ENCODE measurements at places on chromosomes 7 and 10. TPM values are rescaled to one million over a fixed set of nuclear protein-coding genes. Genes with fewer than 3 reads are reported as not detected.

The MYH16 gene
- total RNA-seq: not detected

The TYW1B gene
- 4.8 TPM for total RNA-seq

GRCh38 chr10:103967448-103968071 is 620 bp downstream of the SLK start:
- H3K27me3 ChIP-seq: no peaks in the 10 kb centered on the region
- peak overlapping the region; percentile 97 for H3K27ac ChIP-seq
- peaks cover 3% of the 10 kb centered on the region for H3K36me3 ChIP-seq
- H3K4me3 ChIP-seq: peak overlapping the region; percentile 99
- peaks cover 34% of the 10 kb centered on the region for H3K4me1 ChIP-seq

DNA sequence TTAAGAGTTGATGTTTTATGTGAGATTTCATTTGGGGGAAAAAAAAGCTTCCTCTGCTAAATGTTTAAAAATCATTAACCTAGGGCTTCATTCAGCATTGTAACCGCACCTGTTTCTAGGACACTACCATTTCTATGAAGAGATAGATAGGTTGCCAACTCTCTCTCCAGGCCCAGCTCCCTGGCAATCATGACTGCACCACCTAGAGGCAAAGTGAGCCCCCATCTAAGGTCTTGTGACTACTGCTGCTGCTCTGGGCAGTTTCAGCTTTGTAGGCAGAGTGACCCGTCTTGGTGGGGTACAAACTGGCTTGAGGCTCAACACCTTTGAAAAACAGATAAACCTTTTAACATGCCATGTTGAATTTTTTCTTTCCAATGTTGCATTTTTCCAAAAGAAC is 27.3 kb upstream of the MRC1 start:
- no peak overlapping the region for H3K4me3 ChIP-seq
- no peaks in the 10 kb centered on the region for H3K4me1 ChIP-seq
- DNase-seq: no peak
- peaks cover 4% of the 10 kb centered on the region for H3K36me3 ChIP-seq
- H3K27ac ChIP-seq: no peak overlapping the region

DNA sequence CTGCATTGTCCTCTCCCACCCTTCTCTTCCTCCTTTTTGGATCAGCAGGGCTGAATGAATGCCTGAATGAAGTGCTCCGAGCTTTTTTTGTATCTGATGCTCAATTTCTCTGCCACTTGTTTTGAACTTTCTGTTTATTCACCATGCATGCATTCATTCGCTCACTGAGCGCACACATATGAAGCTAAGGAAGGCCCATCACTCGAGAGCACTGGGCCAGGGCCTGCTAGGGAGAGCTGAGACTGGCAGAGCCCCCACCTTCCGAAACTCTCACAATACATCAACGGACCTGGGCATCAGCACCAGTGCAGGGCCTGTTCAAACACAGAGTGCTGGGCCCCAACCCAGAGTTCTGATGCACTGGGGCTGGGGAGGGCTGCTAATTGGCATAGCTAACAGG is 45.7 kb downstream of the RPS24 start:
- H3K27me3 ChIP-seq: peaks cover 11% of the 10 kb centered on the region
- H3K36me3 ChIP-seq: no peaks in the 10 kb centered on the region
- no peak for DNase-seq
- no peak overlapping the region for H3K4me3 ChIP-seq
- no peaks in the 10 kb centered on the region for H3K4me1 ChIP-seq
- H3K27ac ChIP-seq: no peak overlapping the region

DNA sequence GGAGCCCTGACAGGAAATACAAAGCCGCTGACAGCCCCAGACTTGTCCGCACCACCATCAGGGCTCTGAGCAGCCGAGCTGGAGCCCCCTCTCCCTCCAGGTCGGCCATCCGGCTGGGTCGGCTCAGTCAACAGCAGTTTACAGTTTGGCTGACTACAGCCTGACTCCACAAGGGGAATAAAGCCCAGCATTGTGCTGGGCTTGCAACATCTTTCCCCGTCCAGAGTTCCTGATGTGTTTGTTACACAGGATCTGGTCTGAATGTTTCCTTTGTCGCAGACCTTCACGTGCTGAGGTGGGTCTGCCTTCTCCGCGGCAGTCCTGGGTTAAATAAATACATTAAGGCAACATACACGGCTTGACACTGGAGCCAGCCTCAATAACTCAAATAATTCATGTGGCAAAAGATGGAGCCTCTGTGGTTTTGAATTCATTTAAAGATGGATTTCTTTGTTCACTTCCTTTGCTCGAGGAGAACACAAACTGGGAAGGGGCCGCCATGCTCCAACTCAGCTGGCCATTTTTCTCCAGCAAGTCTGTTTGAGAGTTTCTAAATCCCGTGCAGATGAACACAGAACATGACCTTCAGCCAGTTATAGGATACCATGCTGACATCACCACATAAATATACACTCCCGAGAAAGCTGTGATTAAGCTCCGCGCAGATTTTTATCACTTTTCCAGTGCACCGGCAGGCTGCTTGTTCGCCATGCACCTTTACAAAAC is 192.1 kb downstream of the WDR11 start:
- H3K4me3 ChIP-seq: no peak overlapping the region
- no peak for DNase-seq
- H3K4me1 ChIP-seq: no peaks in the 10 kb centered on the region
- H3K27me3 ChIP-seq: no peaks in the 10 kb centered on the region
- H3K27ac ChIP-seq: no peak overlapping the region

DNA sequence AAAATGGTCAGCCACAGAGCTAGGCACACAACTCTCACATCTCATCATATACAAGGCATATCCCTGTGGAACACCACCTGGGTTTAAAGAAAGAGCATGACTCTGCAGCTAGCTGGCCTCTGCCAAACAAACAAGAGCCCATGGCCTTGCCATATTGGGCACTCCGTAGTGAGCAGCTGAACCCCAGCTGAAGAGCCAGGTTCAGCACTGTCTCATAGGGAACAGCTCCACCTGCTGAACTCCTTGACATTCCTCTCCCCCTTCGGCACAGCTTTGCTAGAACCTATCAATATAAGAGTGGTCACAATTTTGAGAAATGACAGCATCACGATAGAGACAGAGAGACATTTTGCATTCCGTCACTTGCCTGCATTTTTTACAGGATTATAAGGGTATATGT is 20.0 kb downstream of the SORCS1 start:
- no peaks in the 10 kb centered on the region for H3K27me3 ChIP-seq
- H3K27ac ChIP-seq: no peak overlapping the region
- no peaks in the 10 kb centered on the region for H3K36me3 ChIP-seq
- no peak overlapping the region for H3K4me3 ChIP-seq
- DNase-seq: no peak
- H3K4me1 ChIP-seq: no peaks in the 10 kb centered on the region

All from T-helper 17 cell (primary cell).